Activated CD8-positive, alpha-beta memory T cell treated with anti-CD3 and anti-CD28 coated beads, Interleukin-2, amount 10 ng/mL, durations not matched to agents 7 days and 5 days (primary cell): ENCODE measurements at places on chromosomes 4 and X.

DNA sequence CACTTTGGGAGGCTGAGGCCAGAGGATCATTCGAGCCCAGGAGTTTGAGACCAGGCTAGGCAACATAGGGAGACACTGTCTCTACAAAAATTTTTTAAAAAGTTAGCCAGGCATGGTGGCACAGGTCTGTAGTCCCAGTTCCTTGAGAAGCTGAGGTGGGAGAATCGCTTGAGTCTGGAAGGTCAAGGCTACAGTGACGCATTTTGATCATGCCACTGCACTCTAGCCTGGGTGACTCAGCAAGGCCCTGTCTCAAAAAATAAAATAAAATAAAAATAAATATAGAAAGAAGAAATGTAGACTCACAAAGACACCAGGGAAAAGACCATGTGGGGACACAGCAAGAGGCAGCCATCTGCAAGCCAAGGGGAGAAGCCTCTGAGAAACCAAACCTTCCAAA is 42.3 kb upstream of the SLC7A3 start:
- no peak for DNase-seq
- no peaks in the 10 kb centered on the region for H3K36me3 ChIP-seq
- H3K27ac ChIP-seq: no peak overlapping the region
- no peak overlapping the region for H3K4me3 ChIP-seq
- no peaks in the 10 kb centered on the region for H3K27me3 ChIP-seq

DNA sequence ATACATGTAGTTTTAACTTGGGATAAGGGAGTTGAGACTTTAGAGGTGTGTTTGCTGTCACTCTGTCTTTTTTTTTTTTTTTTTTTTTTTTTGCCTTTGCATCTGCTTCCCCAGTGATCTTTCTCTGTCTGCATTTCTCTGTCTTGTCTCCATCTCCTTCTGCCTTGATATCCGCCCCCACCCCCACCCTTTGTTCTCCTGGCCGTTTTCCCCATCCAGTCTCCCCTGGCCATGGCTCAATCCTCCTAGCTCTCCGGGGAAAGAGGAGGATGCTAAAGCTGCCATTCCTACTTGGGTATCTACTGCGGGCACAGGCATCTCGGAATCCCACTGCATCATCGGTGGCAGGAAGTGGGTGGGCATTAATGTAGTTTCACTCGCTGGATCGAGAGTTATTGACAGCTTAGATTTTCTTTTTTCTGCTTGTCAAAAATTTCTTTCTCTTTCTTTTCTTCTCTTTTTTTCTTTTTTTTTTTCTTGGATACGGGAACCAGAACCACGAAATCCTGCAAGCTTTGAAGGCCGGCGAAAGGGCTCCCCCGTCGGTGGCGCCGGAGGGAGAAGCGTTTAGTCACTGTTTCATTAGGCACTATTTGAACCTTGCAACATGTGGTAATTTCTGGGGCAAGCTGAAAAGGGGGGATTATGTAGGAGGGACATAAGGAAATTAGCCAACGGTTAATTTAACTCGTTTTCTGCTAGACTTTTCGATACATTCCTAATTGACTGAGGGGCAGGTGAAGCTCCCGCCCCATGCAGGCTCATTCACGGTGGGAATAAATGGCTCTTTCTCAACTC is 8.2 kb downstream of the GSX2 start:
- peaks cover 91% of the 10 kb centered on the region for H3K27me3 ChIP-seq
- H3K4me3 ChIP-seq: no peak overlapping the region
- peaks cover 1% of the 10 kb centered on the region for H3K36me3 ChIP-seq
- H3K27ac ChIP-seq: no peak overlapping the region
- DNase-seq: no peak

- H3K36me3 ChIP-seq: no peaks in the 10 kb centered on the region
- H3K4me1 ChIP-seq: no peaks in the 10 kb centered on the region
- no peak for DNase-seq
- H3K4me3 ChIP-seq: no peak overlapping the region
Measured at GRCh38 chr4:118941149-118941548, 52.5 kb downstream of the SYNPO2 start.

DNA sequence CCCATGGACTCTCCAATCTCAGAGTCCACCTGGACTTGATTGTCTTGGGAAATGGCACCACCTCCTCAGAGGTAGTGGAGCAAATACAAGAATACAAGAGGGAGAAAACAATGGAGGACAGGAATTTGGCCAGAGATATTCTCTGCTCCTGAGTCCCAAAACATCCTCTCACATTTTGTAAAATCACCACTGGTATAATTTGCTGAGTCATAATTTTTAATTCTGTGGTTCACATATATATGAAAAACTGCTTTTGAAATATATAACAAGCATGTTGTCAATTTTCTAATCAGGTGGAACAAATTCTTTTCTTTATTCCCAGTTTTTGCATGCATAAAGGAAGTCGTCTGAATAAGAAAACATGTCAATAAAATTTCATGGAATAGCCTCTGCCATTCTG is 356.1 kb downstream of the AFF2 start:
- H3K27ac ChIP-seq: no peak overlapping the region
- DNase-seq: no peak
- no peaks in the 10 kb centered on the region for H3K27me3 ChIP-seq
- H3K4me1 ChIP-seq: no peaks in the 10 kb centered on the region
- H3K4me3 ChIP-seq: no peak overlapping the region
